ENCODE measurements at places on chromosomes 6 and 20.

GRCh38 chr6:152096863-152097496, 289.5 kb downstream of the ESR1 start:
- DNase-seq: no peak

GRCh38 chr6:119163006-119163405, 84.5 kb upstream of the FAM184A start:
- DNase-seq: no peak

DNA sequence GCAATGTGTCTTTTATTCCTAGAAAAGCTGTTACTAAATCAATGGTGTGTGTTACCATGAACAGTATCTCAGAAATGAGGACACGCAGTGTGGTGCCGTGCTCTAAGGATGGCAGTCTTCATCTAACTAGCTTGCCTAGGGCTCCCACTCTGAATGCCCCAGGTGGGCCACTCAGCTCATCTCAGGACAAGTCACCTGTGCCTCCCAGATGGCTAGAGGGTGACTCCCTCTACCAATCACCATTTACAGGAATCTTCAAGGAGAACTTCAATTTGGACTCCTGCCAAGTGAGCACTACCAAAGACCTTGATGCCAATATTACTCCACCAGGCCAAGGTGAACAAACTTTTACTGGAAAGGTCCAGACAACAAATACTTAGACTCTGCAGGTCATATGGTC, 202.8 kb upstream of the FOXQ1 start:
- no peak for DNase-seq

DNA sequence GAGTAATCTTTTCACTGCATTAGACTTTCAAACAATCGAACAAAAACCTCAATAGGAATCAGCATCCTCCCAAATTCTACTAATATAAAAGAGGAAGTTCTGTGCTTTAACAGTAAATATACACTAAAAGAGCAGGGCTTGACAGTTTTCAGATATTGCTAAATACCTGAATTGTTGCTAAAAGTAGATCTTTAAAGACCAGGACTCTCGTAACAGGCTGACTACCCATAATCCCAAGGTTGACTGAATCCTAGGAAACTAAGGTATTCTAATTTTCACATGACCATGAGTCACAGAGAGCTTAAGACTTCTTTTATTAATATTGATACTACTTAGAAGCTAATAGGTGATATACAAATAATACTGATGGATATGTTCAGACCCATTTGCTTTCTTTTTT, 10.1 kb downstream of the CD164 start:
- no peak for DNase-seq

DNA sequence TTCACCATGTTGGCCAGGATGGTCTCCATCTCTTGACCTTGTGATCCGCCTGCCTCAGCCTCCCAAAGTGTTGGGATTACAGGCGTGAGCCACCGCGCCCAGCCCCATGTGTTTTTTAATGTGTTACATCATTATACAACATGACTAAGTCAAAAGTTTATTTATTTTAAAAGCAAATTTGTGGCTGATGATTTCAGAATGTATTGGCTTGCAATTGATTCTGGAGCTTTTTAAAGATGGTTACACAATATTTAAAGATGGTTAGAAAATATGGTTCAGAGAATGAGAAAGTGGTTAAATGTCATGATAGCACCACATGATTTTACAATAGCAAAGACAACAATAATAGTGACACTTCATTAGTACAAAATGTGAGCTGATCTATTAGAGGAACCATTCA, 80.5 kb downstream of the SASH1 start:
- DNase-seq: no peak
